ENCODE measurements at places on chromosomes 1 and 21.

DNA sequence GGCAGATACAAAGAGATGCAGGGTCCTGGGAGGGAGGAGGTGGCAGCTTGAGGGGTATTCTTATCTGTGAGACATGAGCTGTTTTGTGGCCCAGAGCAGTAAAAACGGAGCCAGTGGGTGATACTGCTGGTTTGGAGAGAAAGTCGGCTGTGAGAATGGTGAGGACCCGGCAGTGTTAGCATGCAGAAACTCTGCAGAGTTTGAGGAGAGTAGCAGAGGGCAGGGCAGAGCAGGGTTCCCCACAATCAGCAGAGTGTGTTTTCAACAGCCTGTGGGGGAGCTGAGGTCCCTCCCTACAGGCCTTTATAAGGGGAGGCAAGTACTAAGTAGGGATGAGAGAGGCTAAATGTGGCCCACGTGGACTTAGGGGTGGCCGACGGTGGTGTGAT is 423 bp downstream of the SLAMF8 start:
- no peak for DNase-seq

DNA sequence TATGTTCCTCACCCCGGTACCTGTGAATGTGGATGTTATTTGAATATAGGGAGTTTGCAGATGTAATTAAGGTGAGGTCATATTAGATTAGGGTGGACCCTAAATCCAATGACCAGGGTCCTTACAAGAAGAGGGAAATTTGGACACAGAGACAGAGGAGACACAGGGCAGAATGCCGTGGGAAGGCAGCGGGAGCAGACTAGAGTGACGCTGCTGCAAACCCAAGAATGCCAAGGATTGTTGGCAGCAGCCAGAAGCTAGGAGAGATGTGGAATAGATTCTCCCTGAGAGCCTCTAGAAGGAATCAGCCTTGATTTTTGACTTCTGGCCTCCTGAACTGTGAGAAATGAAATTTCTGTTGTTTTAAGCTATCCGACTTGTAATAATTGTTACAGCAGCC is 53.6 kb downstream of the SPATA46 start:
- no peak for DNase-seq

DNA sequence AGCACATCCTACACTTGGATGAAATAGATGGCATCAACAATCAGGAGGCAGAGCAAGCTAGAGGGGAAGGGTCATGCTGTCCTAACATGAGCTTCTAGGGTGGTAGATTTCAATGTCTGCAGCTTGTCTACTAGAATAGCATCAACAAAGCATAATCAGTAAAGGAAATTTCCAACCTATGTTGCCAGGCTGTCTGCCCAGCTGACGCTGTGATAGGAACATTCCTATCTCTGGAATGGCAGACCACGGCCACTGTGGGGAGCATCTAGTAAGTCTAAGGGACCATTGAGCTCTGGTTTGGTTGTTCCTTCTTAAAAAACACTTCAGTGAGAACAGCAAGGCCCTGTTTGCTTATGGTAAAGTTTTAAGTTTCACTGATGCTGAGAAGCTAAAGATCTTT is 206.8 kb downstream of the PAPPA2 start:
- no peak for DNase-seq

DNA sequence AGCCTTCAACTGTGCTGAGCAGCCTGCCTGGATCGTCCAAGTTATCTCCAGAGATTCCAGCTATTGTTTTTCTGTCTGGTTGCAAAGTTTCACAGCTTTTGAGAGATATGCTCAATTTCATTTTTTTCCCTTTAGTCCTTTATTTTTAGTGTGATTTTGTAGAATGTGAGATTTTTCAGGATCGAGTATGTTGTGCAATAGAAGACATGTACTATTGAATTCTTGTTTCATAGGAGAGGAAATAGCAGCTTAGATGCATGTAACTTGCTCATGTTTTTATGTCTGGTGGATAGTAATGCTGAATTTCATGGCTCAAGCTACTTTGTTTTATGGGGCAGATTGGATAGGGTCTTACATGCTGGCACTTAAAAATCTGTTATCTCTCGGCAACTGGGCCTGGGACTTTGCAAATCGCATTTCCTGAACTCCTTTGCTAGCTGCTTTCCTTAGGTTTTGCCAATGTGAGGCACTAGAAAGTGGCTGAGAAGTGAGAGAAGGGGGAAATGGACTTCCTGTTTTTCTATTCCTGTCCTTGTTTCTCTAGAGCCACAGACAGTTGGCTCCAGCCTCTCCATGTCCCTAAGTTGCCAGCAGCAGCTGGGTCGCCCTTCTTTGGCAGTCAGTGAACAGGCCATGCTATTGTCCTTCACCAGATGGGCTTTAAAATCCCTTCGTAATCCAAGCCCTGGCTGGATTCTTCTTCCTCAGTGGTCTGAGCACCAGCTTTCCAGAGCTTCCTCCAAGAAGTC is 101.4 kb upstream of the PDE4B start:
- DNase-seq = no peak

- DNase-seq = no peak
These were observed 91.4 kb upstream of the DEPDC1 start for GRCh38 chr1:68588304-68588703.

- no peak for DNase-seq
These were observed 195.1 kb downstream of the PTPRC start for GRCh38 chr1:198833706-198834503.

GRCh38 chr21:29307718-29308455 is 9.2 kb downstream of the BACH1 start:
- DNase-seq = no peak

- DNase-seq = no peak
These were observed 52.6 kb upstream of the PTGFRN start for GRCh38 chr1:116857092-116857491.

DNA sequence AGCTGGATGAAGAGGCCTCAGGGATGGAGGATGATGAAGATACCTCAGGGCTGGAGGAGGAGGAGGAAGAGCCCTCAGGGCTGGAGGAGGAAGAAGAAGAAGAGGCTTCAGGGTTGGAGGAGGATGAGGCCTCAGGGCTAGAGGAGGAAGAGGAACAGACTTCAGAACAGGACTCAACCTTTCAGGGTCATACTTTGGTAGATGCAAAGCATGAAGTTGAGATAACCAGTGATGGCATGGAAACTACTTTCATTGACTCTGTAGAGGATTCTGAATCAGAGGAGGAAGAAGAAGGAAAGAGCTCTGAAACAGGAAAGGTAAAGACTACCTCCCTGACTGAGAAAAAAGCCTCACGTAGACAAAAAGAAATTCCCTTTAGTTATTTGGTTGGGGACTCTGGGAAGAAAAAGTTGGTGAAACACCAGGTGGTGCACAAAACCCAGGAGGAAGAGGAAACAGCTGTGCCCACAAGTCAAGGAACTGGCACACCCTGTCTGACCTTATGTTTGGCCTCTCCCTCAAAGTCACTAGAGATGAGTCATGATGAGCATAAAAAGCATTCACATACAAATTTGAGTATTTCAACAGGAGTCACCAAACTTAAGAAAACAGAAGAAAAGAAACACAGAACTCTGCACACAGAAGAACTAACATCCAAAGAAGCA is 15.4 kb downstream of the L1TD1 start:
- DNase-seq = no peak

GRCh38 chr1:228850141-228851100 is 115.1 kb downstream of the RHOU start:
- no peak for DNase-seq

DNA sequence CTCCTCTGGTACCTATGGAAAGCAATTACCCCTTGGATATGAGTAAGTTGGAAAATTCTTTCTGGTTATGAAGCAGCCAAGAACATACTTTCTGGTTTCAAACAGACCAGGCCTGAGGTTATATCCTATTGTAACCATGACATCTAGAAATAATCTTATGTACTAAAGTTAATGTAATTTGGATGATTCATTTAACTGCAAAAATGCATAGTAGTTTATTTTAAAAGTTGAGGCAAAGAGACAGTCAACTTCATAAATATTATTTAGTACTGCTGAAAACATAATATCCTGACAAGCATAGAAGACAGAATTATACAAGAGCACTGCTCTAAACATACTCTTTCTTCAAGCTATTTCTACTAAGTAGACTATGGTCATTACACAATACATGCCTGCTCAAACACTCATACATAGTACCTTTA is 25.5 kb downstream of the ODF2L start:
- DNase-seq = no peak

- no peak for DNase-seq
These were observed 894 bp downstream of the TCEA3 start for GRCh38 chr1:23423415-23424292.

- DNase-seq = no peak
These were observed 93.8 kb upstream of the TMPRSS2 start for GRCh38 chr21:41601573-41602368.

- DNase-seq = peak; percentile 47
These were observed 15.7 kb upstream of the GLIS1 start for GRCh38 chr1:53754484-53755312.

DNA sequence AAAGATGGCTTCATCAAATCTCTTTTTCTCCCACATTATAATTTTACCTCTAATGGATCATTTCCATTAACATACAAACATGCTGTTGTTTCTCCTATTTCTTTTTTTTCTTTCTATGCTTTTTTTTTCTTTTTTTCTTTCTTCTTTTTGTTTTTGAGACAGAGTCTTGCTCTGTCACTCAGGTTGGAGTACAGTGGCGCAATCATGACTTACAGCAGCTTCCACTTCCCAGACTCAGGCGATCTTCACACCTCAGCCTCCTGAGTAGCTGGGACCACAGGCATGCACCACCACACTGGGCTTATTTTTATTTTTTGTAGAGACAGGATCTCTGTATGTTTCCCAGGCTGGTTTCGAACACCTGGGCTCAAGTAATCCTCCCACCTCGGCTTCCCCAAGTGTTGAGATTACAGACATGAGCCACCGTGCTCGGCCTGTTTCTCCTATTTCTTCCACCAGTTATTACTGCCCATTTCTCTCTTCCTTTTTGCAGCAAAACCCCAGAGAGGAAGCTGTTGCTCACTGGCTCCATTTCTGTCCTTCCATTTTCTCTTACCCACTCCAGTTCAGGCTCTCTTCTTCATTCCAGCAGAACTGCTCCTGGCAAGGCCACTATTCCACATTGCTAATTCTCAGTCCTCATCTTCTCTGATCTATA is 32.1 kb upstream of the OPRD1 start:
- no peak for DNase-seq

DNA sequence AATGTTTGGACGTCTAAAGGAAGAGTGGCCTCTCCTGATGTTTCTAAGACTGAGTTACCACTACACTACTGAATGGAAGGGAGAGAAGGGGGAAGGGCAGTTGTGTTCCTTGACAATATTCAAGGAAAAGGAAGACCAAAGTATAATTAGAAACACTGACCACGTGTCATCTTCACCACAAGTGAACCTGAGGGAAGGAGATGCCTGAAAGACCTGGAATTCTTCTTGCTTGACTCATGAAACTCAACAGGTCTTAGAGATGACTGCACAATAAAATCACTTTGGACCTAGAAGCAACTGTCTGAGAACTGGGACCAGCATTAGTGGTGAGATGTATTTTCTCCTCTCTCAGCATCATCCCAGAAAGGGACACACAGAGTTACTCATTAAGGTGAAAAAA is 56.7 kb downstream of the PTPN14 start:
- no peak for DNase-seq

GRCh38 chr1:91714867-91715381 is 171.0 kb downstream of the TGFBR3 start:
- DNase-seq = no peak

DNA sequence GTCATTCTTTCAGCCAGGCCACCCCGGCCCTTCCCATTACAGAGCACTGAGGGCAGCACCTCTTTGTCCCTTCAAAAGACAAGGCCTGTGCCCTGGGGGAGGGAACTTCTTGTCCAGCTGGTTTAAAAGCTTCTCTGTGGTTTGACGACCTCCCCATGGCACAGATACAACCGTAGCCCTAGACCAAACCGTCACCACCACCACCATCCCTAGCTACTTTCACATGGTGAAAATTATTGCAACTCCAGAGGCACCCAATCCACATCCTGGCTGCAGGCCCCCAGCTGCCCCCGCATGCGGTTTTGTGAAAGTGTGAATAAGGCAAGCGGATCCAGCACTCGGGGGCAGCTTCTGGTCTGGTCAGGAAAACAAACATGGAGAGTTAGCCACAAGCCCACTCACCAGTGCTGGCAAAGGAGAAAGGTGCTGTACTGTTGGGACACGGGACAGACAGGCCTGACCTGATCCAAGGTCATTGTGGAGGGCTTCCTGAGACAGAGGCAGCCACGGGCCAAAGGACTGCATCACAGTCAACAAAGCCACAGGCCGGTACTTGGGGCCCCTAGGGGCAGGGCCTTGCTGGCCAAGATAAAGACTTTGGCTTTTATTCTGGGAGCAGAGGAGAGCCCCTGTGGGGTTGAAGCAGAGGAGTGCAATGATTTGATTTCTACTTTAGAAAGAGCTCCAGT is 31.2 kb downstream of the CDCA8 start:
- no peak for DNase-seq

GRCh38 chr1:236139495-236139894 is 2.8 kb upstream of the GPR137B start:
- DNase-seq = no peak

DNA sequence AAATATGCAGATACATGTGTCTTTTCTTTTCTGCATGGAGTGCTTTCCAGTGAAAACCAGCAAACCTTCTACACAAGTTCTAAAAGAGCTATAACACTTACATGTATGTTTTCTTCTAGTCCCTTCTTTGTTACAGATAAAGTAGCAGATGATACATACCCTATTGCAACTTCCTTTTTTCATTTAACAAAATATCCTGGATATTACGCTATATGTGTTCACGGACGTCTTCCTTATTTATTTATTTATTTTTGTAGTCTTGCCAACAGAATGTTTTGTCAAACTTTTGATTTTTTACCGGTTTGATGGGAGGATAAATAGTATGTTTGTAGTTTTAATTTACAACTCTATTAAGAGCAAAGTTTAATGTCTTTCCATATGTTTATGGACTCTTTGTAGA is 5.2 kb upstream of the GALNT2 start:
- DNase-seq = no peak

- DNase-seq = no peak
These were observed 12.6 kb downstream of the FALEC start for GRCh38 chr1:150528196-150528595.

DNA sequence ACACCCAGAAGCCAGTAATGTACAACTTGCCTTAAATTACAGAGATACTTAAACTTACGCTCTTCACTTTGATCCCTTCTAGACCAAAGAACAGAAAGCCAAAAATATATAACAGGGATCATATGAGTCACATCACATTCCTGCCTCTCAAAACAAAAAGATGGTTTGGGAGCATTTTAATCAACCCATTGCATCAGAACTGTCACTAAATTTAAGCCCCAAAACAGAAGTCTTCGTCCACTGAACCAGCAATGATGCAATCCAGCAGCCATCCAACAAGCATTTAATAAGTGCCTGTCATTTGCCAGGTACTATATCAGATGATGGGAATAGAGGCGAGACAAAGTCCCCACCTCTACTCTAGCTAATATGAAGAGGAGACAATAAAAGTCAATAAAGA is 42.7 kb upstream of the GLIS1 start:
- DNase-seq = no peak

Measured in OCI-LY7 (cell line).